ENCODE measurements at places on chromosomes 16 and 17.

DNA sequence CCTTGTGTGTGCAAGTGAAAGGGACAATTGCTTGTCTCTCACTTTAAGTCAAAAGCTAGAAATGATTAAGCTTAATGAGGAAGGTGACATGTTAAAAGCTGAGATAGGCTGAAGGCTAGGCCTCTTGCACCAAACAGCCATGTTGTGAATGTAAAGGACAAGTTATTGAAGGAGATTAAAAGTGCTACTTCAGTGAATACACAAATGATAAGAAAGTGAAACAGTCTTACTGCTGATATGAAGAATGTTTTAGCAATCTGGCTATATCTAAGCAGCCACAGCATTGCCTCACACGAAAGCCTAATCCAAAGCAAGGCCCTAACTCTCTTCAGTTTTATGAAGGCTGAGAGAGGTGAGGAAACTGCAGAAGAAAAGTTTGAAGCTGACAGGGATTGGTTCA lies 71.0 kb downstream of the CDRT15 start:
- DNase-seq: no peak

- DNase-seq: no peak
These were observed 3.7 kb upstream of the PGS1 start for GRCh38 chr17:78374631-78375274.

DNA sequence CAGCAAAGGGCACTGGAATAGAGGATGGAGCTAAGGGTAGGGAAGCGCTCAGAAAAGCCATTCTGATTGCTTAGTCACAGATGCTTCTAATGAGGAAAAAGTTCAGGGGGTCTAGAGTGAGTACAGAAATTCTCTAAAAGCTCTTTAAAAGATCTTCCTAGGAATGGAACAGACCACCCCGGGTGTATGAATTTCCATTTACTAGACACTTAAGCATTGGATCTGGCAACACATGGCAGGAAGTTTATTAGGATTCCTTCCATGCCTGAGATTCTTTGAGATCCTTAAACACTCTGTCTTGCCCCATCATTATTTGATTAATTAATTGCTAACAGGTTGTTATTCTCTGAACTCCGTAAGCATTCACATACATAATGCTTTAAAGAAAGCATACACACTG lies 8.5 kb downstream of the KRTAP9-7 start:
- no peak for DNase-seq

- no peak for DNase-seq
These were observed 470 bp downstream of the TRPV3 start for GRCh38 chr17:3556916-3557767.

GRCh38 chr17:75346906-75347305 lies 57.7 kb upstream of the SLC25A19 start:
- DNase-seq: no peak
